ENCODE measurements at places on chromosomes 2 and 18.

GRCh38 chr2:56770490-56770889, 586.7 kb downstream of the CCDC85A start:
- DNase-seq: no peak

DNA sequence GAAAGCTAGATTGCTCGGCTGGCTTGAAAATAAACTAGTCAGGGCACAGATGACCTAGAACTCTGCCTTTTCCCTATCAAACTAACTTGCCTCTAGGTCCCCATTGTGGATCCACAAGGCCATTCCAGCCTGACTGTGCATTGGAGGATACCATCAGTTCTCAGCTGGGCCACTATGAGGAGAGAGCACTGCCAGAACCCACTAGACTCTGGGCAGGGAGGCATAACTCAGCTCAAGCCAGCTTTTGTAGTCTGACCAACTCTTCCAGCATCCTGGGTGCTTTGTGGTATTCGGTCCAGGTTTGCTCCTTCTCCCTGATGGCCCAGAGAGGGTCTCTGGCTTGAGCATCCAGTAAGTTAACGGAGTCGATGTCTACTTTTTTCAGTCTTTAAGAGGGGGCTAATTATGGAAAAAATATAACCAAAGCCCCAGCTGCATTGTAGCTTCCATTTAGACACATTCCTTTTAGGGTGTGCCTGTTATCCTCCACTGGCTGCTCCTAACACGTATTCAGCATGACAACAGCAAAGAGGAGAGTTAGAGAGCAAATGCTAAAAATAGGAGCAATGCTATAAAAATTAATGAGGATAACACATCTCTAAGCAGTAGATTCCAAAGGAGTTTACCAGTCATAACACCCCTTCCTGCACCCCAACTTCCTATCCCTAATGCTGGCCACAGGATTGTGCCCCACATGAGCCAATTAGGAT, 15.2 kb downstream of the GKN2 start:
- DNase-seq: no peak

DNA sequence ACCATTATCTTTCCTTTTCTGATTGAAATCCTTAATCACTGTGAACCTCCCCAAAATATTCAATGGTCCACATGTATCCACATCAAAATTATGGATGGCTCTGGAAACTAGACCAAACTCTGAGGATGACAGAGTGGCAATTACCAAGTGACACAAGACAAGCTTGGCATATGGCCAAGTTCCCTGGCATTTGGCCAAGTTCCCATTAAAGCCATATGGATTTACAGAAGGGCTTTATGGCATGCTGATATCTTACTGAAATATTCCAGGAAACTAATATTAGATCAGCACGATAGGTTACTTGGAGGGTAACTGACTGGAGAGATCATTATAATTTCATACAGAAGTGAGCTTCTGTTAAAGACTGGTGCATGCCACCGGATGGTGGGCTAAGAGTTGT, 21.9 kb upstream of the CERS6 start:
- DNase-seq: no peak

GRCh38 chr2:197348721-197349360, 38.3 kb upstream of the ANKRD44 start:
- DNase-seq: no peak

DNA sequence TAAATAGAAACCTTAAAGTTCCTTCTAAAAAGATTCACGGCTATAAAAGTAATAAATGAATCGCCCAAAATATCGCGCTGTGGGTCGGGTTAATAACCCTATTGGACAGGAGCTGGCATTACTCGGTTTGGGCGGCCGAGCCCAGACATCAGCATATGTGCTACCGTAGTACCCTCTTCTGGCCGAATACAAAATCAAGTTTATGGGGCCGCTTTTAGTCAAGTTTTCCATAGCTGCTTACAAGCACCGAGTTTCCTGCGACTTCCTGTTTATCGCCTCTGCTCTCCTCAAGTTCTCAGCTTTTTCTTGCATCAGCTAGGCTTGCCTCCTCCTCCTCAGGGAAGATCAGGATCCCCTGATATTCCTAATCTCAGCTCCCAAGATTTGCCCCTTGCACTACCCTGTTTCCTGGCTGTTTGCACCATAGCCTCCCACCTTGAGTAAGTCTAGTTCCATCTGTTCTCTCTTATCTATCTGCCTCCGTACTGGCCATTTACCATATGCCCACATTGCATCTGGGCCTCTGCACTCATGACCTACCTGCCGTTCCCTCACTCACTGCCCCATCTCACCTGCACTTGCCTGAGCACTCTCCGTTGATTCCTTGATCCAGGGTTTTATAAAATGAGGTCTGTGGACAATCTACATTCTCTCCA, 56.1 kb downstream of the SLC35F5 start:
- no peak for DNase-seq

- no peak for DNase-seq
Measured at GRCh38 chr2:68837164-68837860, 33.9 kb downstream of the BMP10 start.

DNA sequence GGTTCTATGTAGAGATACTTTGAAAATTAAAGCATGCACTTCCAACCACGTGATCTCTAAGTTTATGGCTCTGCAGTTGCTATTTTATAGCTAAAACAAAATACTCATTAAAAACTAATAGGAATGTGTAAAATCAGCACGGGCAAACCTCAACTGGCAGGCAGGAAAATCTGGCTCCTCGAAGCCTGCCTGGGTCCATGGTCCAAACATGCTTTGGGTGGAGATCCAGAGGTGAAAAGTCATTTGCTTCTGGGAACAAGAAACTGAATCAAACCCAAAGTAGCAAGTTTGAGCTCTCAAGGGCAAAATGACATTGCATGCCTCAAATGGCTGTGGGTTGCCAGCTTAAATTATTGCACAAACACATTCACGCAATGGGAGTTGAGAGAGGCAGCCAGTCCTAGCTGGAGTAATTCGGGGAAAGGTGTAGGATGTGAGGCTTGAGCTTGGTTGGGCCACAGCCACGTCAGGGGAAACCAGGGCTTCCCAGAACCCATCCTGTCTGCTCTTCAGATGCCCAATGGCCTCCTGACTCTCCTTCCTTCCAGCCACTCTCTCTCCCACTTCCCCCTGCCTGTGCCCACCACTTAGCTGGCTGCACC, 75.2 kb upstream of the LCLAT1 start:
- no peak for DNase-seq

- no peak for DNase-seq
Measured at GRCh38 chr18:77069931-77070330, 62.7 kb downstream of the MBP start.

DNA sequence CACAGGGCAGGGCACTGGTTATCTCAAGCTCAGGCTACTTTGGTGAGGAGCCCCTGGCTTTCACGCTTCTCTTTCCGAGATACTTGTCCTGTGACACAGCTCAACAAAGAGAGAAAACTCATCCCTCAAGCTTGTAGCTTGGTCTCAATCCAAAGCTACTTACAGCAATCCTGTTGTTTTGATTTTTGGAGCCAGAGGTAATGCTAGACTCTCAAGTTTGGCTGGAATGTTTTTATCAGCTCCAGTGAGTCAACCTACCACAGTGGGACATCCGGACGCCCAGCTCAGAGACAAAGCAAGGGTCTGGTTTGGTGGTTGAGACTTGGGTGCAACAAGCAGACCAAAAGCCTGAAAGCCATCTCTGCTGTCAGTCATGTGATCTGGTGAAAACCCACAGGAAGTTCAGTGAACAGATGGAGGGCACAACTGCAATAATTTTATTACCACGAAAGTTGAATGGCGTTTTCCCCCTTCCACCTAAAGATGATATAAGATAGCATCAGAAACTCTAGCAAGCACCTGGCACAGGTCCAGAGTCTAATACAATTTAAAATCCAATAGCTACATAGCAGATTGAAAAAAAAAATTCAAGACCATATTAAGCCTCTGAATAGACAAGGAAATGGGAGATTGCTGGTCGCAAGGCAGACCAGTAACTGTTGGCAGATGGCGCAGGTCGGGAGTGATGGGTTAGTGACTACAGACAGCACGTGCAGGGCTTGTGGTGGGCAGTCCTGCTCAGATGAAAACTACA, 102.3 kb upstream of the SMAD7 start:
- no peak for DNase-seq

DNA sequence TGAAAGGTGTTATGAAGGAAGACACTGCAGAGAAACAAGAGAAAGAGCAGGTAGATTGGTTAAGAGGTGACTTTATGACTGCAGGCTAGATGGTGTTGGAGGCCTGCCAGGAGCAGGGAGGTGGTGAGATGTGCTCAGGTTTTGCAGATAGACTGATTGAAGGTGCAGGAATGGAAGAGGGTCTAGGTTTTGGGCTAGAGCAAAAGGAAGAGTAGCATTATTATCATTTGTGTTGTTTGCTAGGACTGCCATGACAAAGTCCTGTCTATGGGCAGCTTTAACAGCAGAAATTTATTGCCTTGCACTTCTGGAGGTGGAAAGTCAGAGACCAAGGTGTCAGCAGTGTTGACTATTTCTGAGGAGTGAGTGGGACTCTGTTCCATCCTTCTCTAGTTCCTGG, 172.9 kb upstream of the SOX11 start:
- DNase-seq: no peak

DNA sequence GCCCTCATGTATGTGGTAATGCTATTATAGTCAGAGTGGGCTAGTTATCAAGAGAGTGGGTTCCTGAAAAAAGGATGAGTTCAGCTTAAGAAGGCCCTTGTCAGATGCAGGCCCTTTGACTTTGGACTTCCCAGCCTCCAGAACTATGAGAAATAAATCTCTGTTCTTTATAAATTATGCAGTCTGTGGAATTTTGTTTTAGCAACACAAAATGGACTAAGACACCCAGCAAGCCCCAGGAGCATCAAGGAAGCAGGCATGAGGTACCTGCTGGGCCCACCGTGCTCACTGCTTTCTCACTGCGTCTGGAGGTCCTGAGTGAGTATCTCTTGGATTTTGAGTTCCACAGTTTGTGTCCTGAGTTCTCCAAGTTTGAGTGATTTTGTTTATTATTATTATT, 35.9 kb upstream of the LIPG start:
- no peak for DNase-seq

GRCh38 chr2:1493431-1494126, 80.3 kb downstream of the TPO start:
- DNase-seq: no peak

DNA sequence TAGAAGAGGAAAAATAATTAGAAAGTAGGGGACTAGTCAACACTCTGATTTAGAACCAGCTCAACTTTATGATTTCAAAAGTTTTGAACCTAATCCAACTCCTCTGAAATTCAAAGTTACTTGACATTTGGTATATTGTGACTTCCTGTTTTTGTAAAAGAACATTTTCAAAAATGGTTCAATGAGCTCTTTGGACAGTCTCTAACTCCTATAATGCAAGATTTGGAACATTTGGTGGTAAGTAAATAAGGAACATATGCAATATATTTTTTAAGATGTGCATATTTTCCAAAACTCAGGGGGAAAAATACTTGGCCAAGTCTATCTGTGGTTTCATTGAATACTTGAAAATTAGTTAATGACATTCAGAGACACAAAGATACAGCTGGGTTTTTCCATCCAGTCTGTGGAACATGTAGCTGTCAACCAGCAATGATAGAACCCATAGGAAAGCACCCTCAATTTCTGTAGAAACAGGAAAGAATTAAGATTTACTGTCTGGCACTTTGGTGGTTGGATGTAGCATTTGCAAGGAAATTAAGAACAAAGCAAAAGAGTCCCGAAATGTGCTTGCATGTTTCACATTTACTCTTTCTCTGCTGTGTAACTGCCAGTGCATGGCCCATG, 17.0 kb upstream of the ANKRD44 start:
- no peak for DNase-seq

GRCh38 chr18:55421308-55421614, 166.7 kb downstream of the TCF4 start:
- no peak for DNase-seq

GRCh38 chr18:49014605-49015267, 64.0 kb upstream of the SMAD7 start:
- no peak for DNase-seq

GRCh38 chr2:142681952-142682351, 195.5 kb upstream of the KYNU start:
- no peak for DNase-seq
